KG1 (cell line): ENCODE measurements at places on chromosomes 12 and 14.

DNA sequence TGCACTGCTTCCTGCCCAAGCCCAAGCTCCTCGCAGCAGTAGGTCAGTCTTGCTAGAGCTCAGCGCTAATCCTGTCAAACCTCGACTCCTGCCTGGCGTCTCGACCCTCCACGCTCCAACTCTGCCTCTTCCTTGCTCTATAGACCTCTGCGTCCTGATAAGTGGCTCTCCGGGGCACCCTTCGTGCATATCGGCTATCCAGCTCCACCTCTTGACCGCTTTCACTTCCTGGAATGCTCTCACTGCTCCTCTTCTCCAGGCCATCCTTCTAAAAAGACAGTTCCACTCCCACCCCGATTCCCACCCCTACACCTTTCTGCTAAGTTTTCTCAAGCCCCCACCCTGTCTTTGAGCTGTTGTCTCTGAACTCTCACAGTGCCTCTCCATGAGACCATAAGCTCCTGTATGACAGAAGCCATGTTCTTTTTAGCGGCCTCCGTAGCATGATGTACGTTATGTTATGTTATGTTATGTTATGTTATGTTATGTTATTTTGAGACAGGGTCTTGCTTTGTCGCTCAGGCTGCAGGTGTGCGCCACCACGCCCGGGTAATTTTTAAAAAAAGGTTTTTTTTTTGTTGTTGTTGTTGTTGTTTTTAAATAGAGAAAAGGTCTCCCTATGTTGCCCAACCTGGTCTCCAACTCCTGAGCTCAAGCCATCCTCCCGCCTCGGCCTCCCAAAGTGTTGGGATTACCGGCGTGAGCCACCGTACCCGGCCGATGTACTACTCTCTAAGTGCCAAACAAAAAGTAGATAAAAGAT lies 601 bp downstream of the COX14 start:
- DNase-seq = no peak

GRCh38 chr14:22226381-22226780 lies 362.6 kb downstream of the DAD1 start:
- no peak for DNase-seq

DNA sequence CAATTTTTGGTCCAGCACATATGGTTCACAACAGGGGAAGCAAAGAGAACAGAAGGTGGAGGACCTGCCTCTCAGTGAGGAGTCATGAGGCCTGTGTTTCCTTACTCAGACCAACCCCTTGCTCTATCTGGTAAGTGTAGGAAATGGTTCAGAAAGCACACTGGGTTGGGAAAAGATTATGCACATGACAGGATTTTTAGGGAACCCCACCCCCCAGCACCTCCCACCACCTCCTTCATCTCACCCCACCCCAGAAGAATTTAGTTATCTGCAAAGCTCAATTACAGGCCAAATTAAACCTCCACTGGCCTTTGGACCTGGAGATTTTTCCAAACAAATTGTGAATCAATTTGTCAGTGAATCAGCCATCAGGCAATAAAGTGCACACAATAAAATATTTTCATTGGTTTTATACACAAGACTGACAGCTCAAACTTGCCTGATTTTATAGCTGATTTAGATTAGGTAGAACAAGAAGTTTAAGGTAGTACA lies 132.8 kb downstream of the DACT1 start:
- no peak for DNase-seq

GRCh38 chr12:113186666-113187325 lies 1.3 kb downstream of the RITA1 start:
- no peak for DNase-seq

GRCh38 chr14:65574611-65575010 lies 162.1 kb downstream of the FUT8 start:
- DNase-seq = no peak

DNA sequence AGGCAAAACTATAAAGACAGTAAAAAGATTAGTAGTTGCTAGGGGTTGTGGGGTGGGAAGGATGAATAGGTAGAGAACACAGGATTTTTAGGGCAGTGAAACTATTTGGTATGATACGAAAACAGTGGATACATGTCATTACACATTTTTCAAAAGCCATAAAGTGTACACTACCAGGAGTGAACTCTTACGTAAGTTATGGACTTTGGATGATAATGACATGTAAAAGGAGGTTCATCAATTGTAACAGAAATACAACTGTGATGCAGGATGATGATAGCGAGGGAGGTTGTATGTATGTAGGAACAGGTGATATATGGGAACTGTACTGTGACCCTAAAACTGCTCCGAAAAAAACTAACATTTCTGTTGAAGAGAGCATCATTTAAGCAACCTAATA lies 15.1 kb upstream of the FGF6 start:
- DNase-seq = no peak

DNA sequence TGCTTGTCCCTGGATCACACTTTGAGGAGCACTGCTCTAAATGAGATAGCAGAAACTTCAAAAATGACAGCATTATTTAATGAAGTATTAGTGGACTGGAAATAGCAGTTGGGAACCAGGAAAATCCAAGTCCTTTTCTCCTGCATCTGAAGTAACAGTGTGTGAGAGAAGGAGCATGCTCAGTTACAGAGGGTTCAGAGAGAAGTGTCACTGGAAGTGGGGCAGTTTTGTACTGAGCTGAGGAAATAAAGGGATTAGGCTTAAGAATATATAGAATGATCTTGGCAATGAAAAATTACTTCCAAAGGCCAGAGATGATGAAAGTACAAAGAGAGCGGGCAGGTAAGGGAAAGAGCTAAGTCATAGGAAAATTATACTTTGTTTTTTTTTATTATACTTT lies 130.9 kb downstream of the MIPOL1 start:
- DNase-seq = no peak

- DNase-seq = no peak
Measured at GRCh38 chr12:7091660-7092228, 501 bp downstream of the C1R start.

GRCh38 chr12:43148691-43149090 lies 403.3 kb downstream of the ADAMTS20 start:
- no peak for DNase-seq

DNA sequence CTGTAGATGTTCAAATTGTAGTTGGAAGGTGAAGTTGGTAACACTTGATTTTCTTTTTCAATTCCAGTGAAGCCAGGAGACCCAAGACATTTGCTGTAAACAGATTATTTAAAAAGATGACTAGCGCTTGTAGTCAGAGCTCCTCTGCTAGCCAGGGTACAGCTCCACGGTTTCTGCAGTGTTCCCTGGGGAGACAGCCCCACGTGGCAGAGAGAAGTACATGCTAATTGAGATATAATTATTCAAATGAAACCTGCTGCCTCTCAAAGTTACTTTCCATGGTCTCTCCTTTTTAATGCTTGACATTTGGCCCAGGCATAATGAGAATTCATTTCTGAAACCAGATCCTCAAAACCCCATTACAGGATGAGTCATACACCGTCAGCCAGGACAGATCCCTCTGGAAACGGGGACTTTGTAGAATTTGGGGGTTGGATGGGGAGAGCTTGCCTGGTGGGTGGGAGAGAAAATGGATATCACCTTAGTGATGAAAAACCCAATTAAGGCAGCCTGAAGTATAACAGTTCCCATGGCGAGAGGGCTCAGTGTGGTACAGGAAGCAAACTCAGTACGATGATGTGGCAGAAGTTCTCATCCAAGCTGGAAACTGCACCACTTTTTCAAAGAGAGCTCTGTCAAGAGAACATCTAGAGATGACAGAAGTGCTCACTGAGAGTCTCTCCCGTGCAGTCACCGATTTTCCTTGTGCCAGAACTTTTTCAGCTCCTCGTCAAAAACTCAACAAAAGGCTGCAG lies 637.7 kb upstream of the TMEM132C start:
- no peak for DNase-seq

GRCh38 chr12:26287671-26288381 lies 92.5 kb downstream of the SSPN start:
- no peak for DNase-seq

GRCh38 chr14:69489495-69489894 lies 5.0 kb downstream of the PLEKHD1 start:
- DNase-seq = no peak

DNA sequence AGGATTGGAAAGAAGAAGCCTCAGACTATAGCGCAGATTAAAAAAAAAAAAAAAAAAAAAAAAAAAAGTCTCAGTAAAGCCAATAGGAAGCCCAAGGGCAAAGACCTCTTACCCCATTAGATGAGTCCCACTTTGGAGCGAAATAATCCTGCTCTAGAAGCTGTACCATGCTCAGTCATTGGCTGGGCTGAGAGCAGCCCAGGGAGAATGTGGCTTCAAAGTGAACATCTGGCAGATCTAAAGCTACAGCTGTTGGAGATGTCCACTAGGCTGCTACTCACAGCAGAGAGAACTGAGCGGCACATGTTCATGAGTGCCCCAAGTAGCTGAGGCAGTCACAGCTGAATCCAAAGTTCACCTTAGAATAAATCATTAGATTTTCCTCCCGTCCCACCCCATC lies 560.9 kb downstream of the MED13L start:
- DNase-seq = no peak

DNA sequence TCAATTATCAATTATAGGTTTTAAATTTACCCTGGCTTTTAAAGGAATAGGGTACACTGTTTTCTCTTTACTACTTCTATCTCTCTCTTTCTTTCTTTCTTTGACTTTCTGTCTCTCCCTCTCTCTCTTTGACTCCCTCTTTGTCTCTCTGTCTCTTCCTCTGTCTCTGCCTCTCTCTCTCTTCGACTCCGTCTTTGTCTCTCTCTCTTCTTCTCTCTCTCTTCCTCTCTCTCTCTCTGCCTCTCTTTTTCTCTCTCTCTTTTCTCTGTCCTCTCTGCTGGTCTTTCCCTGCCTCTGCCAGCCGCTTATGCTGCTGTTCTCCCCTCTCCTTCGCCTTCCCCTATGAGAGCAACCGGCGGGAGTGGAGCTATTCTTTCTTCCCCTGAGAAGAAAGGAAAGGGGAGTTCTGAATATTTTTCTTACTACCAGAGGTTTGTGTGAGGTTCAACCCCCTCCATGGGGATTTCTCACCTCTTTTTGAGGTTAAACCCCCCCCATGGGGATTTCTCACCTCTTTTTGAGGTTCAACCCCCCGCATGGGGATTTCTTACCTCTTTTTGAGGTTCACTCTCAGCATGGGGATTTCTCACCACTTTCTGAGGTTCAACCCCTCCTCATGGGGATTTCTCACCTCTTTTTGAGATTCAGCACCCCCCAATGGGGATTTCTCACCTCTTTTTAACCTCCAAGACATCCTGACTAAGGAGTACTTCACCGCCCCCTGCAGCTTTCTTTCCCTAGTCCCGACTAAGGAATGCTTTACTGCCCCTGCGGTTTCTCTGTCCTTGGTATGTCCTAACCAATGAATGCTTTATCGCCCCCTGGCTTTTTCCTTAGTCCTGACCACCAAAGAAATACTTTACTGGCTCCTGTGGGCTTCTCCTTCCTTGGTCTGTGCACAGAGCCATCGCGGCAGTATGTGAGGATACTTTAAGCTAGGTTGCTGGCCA lies 27.4 kb upstream of the DDHD1 start:
- DNase-seq = no peak

DNA sequence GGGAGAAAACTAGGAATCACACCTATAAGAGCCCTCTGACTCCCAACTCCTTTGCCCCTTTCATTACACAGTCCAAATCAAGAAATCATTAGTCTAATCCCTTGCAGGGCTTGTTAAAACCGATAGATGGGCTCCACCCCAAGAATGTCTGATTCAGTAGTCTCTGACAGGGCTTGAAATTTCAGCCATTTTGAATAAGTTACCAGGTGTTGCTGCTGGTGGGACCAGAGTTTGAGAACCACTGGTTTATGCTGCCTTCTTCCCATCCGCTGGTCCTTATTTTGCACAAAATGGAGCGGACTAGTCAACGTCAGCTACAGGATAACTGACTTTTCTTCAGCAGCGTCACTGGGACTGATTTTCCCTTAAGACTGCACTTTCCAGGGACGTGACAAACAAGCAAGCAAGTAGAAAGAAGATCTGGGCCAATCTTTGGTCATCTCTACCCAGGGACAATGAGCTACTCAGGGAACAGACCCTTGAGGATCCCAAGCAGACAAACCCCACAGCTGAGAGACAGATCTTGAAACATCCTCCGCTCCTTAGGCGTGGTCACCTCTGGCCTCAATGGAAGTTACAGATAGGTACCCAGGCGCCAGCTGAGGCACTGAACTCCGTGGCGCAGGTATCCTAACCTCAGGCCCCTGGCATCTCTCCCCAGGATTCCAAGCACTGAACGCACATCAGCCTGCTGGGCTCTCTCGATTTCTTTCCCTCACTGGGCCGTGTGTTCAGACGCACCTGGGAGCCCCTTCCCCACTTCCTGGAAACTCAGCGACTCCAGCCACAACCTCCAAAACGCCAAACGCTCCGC lies 900 bp downstream of the KCTD10 start:
- DNase-seq = no peak

DNA sequence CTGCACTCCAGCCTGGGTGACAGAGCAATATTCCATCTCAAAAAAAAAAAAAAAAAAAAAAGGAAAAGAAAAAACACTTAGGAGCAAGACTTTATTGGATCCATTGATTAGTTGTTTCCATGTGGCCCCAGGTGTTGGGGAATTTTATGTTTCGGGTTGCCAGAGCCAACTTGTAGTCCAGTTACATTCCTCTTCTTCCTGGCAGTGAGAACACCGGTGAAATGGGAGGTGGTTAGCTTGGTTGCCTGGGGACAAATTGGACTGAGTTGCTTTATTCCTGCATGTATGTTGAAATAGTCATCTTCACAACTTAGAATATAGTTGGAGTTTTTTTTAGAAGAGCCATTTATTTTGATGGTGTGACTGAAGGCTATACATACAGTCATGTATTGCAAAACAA lies 12.6 kb downstream of the RCOR1 start:
- no peak for DNase-seq

GRCh38 chr12:82746668-82747067 lies 60.0 kb downstream of the TMTC2 start:
- DNase-seq = no peak

GRCh38 chr12:71214511-71215285 lies 56.9 kb upstream of the TSPAN8 start:
- no peak for DNase-seq

- DNase-seq = no peak
Measured at GRCh38 chr12:29726321-29726692, 57.4 kb downstream of the TMTC1 start.

DNA sequence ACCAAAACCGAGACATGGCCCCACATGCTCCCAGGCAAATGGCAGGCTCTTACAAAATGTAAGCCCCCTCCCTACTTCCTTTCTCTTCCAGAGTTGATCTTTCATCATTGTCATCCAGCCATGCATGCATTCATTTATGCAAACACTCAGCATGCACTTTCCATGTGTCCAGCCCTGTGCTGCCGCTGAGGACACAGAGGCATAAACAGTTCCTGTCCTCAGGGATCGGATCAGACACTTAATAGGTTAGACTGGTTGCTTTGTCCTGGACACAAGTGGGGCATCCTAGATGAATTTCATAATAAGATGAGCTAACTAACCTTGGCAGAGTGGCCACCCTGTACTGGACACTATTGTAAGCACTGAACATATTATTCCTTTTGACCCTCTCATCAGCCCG lies 23.1 kb downstream of the PRIMA1 start:
- no peak for DNase-seq

DNA sequence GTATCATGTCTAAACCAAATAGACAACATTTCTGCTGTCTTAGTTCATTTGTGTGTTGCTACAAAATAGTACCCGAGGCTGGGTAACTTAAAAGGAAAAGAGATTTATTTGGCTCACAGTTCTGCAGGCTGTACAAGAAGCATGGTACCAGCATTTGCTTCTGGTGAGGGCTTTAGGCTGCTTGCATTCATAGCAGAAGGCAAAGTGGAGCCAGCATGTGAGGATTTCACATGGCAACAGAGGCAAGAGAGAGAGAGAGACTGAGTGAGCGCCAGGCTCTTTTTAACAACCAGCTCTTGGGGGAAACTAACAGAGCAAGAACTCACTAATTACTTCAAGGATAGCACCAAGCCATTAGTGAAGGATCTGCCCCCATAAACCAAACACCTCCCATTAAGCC lies 271.4 kb upstream of the SRRM4 start:
- DNase-seq = no peak

GRCh38 chr12:6266971-6267721 lies 43.3 kb upstream of the PLEKHG6 start:
- no peak for DNase-seq
